ENCODE measurements at places on chromosomes 16 and 17. TPM values are rescaled to one million over a fixed set of nuclear protein-coding genes. Genes with fewer than 3 reads are reported as not detected.

ARMC5 gene
- total RNA-seq, result 8.5 TPM

MPV17L gene
- total RNA-seq, result 9.8 TPM

TP53TG3B gene
- not detected for total RNA-seq

TBC1D3C gene
- 2.3 TPM for total RNA-seq

TMC7 gene
- 9.2 TPM for total RNA-seq

TPSB2 gene
- 3.7 TPM for total RNA-seq

CDK3 gene
- 16.8 TPM for total RNA-seq

Data from mucosa of descending colon (tissue), 3 donors.